ENCODE measurements at places on chromosomes 2 and 18.

- DNase-seq = no peak
Observed at GRCh38 chr2:119536211-119536610, 8.0 kb upstream of the CFAP221 start.

GRCh38 chr2:128560718-128561117, 242.1 kb upstream of the HS6ST1 start:
- DNase-seq = no peak

GRCh38 chr18:24735624-24736231, 275.3 kb downstream of the HRH4 start:
- DNase-seq = no peak

DNA sequence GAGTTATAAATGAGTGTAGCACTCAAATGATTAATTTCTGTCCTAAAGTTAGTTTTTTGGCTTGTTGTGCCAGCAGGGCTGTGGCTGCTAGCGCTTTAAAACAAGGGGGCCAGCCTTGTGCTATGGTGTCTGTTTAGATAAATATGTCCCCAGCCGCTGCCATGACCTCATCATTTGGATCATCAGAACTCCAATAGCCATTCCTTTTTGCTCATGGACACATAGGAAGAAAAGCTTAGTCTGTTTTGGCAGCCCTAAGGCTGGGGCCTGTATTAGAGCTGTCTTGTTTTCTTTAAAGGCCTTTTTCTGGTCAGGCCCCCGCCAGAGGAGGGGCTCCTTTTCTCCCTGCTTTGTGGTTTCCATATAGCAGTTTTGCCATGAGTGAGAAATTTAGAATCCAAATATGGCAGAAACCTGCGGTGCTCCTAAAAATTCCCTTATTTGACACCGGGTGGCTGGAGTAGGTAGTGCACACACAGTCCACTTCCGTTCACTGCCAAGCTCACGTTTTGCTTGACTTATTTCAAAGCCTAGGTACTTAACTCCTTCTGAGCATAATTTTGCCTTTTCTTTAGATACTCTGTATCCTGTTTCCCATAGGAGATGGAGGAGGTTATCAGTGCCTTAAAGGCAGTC, 60.4 kb upstream of the SLC35G4 start:
- no peak for DNase-seq

DNA sequence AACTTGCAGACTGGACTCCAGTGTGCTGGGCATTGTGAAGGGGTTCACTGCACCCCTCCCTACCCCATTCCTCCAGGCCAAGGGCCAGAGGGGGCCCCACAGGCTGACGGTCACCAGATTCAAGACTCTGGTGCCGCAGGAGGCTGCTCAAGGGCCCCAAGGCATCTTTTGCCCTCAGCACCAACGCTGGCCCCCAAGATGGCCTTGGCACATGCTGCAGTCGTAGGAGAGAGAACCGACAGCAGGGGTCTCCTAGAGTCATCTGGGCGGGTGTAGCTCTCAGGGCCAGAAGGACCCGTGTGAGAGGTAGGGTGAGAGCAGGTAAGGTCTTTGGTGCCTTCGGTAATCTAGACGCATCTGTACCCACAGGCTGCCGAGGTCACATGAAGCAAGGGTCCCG, 18.7 kb upstream of the ODC1 start:
- no peak for DNase-seq

GRCh38 chr2:104432991-104433390, 420.9 kb upstream of the POU3F3 start:
- DNase-seq = no peak

GRCh38 chr2:215617060-215617824, 181.4 kb upstream of the FN1 start:
- DNase-seq = no peak

GRCh38 chr2:151682459-151683003, 51.7 kb downstream of the NEB start:
- DNase-seq = no peak

DNA sequence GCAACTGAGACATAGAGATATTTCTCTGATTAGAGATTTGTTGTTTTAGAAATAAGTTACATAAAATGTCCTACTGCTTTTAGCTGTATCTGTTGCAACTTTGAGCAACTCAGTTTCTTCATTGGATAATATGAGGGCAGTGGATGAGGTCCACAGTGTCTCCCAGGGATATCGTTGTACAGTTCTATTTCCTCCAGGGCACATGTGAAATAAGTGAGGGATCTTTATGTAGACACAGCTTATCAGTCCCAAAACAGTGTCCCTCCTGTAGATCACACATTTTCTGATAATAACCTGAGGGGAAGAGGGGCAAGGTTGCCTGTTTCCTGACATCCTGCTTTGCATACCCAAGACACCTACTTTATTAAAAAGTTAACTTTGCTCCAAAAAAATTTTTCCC, 1231.2 kb upstream of the ZEB2 start:
- DNase-seq = no peak

- no peak for DNase-seq
Observed at GRCh38 chr2:147382322-147382948, 462.4 kb upstream of the ACVR2A start.

- no peak for DNase-seq
Observed at GRCh38 chr2:215218587-215219577, 80.5 kb upstream of the ABCA12 start.

- DNase-seq = no peak
Observed at GRCh38 chr18:1017227-1018058, 112.8 kb downstream of the ADCYAP1 start.

DNA sequence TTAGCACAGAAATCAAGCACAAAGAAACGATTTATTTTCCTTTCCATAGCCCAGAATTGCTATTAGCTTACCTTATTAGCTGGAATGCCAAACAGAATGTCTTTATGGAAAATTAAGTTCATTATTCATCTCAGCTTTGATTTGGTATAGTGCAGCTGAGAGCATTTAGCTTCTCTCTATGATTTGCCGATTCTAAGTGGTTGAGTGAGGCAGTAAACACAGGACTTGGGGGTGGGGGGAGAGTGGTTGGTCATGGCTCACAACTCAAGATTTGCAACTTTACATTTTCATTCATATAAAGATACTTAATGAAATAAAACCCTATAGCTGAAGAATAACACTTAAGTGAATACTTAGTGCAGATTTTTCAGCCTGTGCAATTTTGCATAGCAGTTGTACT, 395.2 kb downstream of the TGIF1 start:
- DNase-seq = no peak

DNA sequence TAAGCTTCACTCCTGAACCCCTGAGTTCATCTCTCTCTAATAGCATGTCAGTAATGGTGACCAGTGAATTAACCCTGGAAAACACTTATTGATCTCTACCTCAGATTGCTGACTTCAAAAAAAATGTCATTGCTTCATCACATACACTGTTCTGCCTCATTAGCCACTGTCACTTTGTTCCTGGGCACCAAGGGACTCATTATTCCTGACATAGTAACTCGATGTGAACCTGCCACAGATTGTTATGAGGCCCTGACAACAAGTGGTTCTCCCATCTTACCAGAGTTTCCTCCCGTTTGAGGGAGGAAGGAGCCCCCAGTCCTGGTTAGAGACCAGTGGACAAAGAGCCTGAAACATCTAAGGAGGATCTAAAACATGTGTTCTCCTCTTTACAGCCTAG, 403.3 kb upstream of the SMIM21 start:
- DNase-seq = no peak

- no peak for DNase-seq
Observed at GRCh38 chr2:50018921-50019320, 864.6 kb upstream of the FSHR start.

DNA sequence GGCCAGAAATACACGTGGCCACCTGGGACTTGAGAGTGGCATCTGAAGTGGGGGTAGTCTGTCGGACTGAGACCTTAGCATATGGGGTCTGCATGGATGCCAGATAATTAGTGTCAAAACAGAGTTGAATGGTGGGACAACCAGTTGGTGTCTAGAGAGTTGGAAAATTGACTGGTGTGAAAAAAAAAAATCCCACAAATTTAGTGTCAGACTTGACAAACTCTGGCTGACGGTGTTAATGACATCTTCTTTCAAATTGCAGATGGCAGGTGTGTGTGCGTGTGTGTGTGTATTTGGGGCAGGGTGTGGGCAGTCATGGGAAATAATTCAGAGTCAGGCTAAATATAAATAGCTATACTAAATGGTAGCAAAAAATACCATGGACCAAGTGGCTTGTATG, 365.4 kb upstream of the RGPD4 start:
- DNase-seq = no peak

DNA sequence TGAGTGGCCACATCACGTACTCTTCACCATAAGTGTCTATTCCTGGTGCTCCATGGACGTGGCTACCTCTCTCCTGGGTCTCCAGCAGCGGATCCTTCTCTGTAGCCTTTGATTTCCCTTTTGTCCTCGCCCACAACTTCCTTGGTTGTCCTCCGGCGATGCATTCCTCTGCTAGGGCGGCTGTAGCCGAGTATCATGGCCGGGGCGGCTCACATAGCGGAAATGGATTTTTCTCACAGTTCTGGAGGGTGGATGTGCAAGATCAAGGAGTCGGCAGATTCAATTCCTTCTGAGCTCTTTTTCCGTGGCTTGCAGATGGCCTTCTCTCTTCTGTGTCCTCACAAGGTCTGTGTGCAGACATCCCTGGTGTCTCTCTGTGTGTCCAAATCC, 35.7 kb downstream of the ACKR3 start:
- no peak for DNase-seq

- no peak for DNase-seq
Observed at GRCh38 chr18:58525928-58526424, 102.9 kb downstream of the ALPK2 start.

GRCh38 chr2:240672701-240673190, 9.9 kb downstream of the AQP12B start:
- DNase-seq = no peak

- DNase-seq = no peak
Observed at GRCh38 chr2:240024766-240025165, 376 bp downstream of the NDUFA10 start.

DNA sequence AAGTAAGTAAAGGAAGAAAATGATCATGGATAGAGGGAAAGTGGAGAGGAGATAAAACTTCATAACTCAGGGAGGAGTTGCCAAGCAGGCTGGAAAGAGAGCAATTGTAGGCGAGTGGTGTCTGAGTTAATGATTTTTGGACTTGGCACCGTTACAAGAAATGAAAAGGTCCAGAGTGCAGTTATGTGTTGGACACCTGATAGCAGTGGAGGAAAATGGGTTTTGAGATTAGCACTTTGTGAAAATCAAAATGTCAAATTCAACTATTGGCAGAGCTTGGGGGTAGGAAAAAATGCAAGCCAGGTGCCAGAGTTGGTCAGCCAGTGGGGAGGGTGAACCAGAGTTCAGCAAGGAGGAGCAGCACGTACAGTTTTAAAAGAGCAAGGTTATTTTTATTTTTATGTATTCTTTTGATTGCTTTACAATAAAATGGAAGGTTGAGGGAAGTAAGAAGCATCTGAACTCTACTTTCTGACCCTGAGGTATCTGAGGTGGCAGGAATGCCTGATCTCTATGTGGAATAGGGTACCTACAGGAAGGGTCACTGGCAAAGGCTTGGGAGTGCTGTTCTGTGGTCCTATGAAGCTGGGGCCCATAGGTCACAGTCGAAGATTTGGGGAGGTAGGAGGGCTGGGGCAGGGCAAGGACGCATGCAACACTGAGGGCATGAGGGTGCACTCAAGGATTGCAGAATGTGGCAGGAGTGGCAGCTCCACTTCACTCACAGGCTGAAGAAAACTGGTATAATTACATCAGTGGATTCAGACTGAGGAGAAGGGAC, 127.5 kb downstream of the CD8B2 start:
- no peak for DNase-seq

- DNase-seq = no peak
Observed at GRCh38 chr2:26086155-26086637, 52.3 kb downstream of the RAB10 start.

- DNase-seq = no peak
Observed at GRCh38 chr18:33612632-33613031, 34.6 kb downstream of the ASXL3 start.

GRCh38 chr2:84077496-84077895, 381.6 kb downstream of the SUCLG1 start:
- DNase-seq = no peak

GRCh38 chr2:120525056-120526046, 179.4 kb downstream of the INHBB start:
- no peak for DNase-seq

GRCh38 chr18:48297139-48297538, 112.0 kb downstream of the ZBTB7C start:
- DNase-seq = no peak

- DNase-seq = no peak
Observed at GRCh38 chr2:205776139-205776538, 93.8 kb downstream of the NRP2 start.

DNA sequence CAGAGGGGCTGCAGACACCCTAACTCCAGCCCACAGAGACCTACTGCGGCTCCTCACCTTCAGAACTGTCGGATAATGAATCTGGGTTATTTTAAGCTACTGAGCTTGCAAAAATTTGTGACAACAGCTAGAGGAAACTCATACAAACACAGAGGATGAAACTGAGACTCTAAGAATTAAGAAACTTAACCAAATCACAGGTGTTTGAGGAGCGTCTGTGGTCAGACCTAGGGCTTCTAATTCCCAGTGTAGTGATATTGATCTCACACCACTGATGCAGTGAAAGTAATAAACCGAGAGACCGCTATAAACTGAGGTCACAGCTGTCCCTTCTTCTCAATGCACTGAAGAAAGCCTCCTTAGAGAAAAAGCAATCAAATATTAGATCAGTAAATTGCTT, 110.1 kb downstream of the RGPD3 start:
- no peak for DNase-seq

DNA sequence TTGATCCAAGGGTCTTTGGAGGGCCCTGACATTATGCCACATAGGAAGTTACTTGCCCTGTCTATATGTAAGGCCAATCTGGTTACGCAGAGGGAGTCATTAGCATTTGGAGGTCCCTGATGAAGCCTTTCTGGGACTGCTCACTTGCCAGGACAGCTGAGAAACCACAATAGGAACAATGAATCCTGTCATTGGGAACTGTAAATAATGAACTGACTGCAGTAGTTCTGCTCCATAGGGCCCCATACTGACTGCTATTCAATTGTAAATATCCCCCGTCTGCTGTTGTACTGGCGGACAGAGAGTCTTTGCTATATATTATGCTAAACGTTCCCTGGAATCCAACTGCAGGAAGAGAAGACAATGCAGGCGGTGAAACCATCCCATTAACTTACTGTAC, 149.4 kb upstream of the DCC start:
- no peak for DNase-seq

- DNase-seq = no peak
Observed at GRCh38 chr2:54757500-54757899, 34.0 kb downstream of the EML6 start.
